ENCODE measurements at places on chromosomes 7 and 10. TPM values are rescaled to one million over a fixed set of nuclear protein-coding genes. Genes with fewer than 3 reads are reported as not detected.
A peak's percentile ranks its signal among the peaks of the same experiment; 100 is the strongest.

- no peaks in the 10 kb centered on the region for H3K36me3 ChIP-seq
- no peak for DNase-seq
- H3K4me1 ChIP-seq, result no peaks in the 10 kb centered on the region
- no peaks in the 10 kb centered on the region for H3K27me3 ChIP-seq
Observed at GRCh38 chr10:131014271-131014670, 297.2 kb downstream of the TCERG1L start.

The GPR158 gene
- not detected for total RNA-seq

DNA sequence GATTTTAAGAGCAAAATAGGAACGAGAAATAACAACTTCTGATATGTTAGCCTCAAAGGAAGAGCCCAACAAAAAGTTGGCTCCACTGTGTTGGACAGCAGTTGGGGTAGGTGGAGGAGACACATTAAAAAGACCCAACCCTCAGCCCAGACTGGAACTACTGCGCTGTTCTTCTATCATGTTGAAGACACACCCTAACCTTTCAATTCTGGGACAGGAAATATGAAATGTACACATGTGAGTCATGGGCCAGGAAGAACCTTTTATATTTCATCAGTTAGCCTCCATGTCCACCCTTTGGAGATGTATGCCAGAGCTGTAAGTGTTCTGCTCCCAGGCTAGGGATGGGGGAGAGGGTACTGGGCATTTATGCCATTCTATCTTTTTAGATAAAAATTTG is 22.1 kb downstream of the CLDN12 start:
- no peak overlapping the region for H3K27ac ChIP-seq
- H3K4me1 ChIP-seq, result no peaks in the 10 kb centered on the region
- no peaks in the 10 kb centered on the region for H3K36me3 ChIP-seq

The PNLIPRP1 gene
- total RNA-seq, result not detected

GRCh38 chr10:26475386-26475785 is 37.2 kb downstream of the APBB1IP start:
- H3K36me3 ChIP-seq, result no peaks in the 10 kb centered on the region
- no peak overlapping the region for H3K4me3 ChIP-seq

The IFIT1B gene
- not detected for total RNA-seq

DNA sequence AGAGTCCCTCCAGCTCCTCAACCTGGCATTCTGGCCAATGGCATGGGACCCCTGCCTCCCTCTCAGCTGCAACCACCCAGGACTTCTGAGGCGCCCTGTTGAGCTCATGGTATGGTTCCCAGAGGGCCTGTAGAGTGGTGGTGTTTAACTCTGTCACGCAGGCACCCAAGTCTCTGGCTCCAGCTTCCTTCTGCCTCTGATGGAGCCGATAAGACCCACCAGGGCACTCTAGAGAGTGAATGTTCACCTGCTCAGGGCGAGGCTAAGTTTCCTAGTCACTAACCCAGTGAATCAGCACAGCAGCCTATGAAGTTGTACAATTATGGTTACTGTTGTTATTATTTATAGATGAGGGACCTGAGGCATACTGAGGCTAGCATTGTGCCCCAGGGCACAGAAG is 120.4 kb downstream of the ZMIZ1 start:
- H3K27me3 ChIP-seq, result no peaks in the 10 kb centered on the region
- no peaks in the 10 kb centered on the region for H3K36me3 ChIP-seq
- peaks cover 18% of the 10 kb centered on the region for H3K4me1 ChIP-seq
- no peak for DNase-seq

DNA sequence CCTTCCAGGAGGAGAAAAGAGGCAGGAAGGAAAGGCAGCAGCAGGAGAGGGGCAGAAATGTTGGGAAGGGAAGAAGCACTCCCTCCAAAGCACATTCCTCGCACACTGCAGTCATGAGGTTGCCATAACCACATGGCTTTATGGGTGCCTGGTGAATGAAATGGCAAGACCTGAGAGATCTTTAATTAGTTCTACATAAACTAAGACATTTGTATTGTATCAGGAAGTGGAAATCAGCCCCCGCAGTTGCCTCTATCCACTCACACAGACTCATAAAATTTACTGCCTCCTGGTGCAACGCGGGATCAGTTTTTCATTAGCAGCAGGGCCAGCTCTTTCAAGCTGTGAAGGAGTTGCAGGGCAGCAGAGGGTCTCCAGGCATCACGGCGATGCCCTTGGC is 106.4 kb downstream of the COL13A1 start:
- no peak for DNase-seq
- no peak overlapping the region for H3K4me3 ChIP-seq
- H3K4me1 ChIP-seq, result peaks cover 5% of the 10 kb centered on the region
- H3K27me3 ChIP-seq, result no peaks in the 10 kb centered on the region

- no peaks in the 10 kb centered on the region for H3K27me3 ChIP-seq
- H3K36me3 ChIP-seq, result no peaks in the 10 kb centered on the region
- H3K27ac ChIP-seq, result no peak overlapping the region
- H3K4me3 ChIP-seq, result no peak overlapping the region
- H3K4me1 ChIP-seq, result no peaks in the 10 kb centered on the region
Observed at GRCh38 chr10:109430799-109431198, 492.5 kb downstream of the XPNPEP1 start.

- H3K4me3 ChIP-seq, result no peak overlapping the region
- no peak overlapping the region for H3K27ac ChIP-seq
- H3K36me3 ChIP-seq, result no peaks in the 10 kb centered on the region
Observed at GRCh38 chr10:21700474-21700873, 166.4 kb downstream of the MLLT10 start.

The ATP5F1C gene
- total RNA-seq, result 327 TPM

DNA sequence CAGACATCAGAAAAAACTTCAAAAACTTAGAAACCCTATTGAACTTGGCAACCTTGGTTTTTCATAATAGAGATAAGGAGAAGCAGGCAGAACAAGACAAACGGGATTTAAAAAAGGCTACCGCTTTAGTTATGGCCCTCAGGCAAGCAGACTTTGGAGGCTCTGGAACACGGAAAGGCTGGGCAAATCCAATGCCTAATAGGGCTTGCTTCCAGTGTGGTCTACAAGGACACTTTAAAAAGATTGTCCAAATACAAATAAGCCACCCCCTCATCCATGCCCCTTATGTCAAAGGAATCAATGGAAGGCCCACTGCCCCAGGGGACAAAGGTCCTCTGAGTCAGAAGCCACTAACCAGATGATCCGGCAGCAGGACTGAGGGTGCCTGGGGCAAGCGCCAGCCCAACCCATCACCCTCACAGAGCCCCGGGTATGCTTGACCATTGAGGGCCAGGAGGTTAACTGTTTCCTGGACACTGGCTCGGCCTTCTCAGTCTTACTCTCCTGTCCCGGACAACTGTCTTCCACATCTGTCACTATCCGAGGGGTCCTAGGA is 115.3 kb downstream of the NRCAM start:
- no peaks in the 10 kb centered on the region for H3K27me3 ChIP-seq
- H3K4me1 ChIP-seq, result no peaks in the 10 kb centered on the region
- no peak overlapping the region for H3K27ac ChIP-seq
- H3K36me3 ChIP-seq, result no peaks in the 10 kb centered on the region

The GPRIN2 gene
- total RNA-seq, result 3.5 TPM

The ANLN gene
- total RNA-seq, result 0.55 TPM

DNA sequence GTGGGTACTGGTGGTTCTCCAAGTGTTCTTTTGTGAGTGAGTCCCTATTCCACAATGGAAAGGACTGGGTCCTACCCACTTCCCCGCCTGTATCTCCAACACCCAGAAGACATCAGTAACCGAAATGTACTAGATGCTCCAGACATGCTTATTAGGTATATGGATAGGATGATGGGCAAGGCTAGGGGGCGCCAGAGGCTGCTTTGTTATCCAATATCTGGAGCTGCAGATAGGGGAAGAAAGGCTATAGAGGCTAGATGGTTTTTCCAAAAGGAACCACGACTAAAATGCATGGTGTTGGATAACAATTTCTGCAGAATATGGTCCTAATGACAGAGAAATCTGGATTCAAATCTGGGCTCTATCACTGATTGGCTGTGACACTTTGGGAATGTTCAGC is 56.2 kb upstream of the TM9SF3 start:
- peak; percentile 28 for DNase-seq
- H3K27me3 ChIP-seq, result no peaks in the 10 kb centered on the region
- H3K36me3 ChIP-seq, result no peaks in the 10 kb centered on the region
- H3K4me1 ChIP-seq, result no peaks in the 10 kb centered on the region
- no peak overlapping the region for H3K27ac ChIP-seq
- no peak overlapping the region for H3K4me3 ChIP-seq

GRCh38 chr7:112080441-112080840 is 125.8 kb downstream of the DOCK4 start:
- H3K4me1 ChIP-seq, result no peaks in the 10 kb centered on the region
- no peak overlapping the region for H3K27ac ChIP-seq
- H3K36me3 ChIP-seq, result no peaks in the 10 kb centered on the region
- DNase-seq, result no peak
- no peaks in the 10 kb centered on the region for H3K27me3 ChIP-seq

GRCh38 chr10:43071865-43072650 is 4.8 kb upstream of the RET start:
- no peak for DNase-seq
- H3K27me3 ChIP-seq, result no peaks in the 10 kb centered on the region
- H3K27ac ChIP-seq, result no peak overlapping the region
- H3K4me1 ChIP-seq, result no peaks in the 10 kb centered on the region
- no peaks in the 10 kb centered on the region for H3K36me3 ChIP-seq
- no peak overlapping the region for H3K4me3 ChIP-seq

DNA sequence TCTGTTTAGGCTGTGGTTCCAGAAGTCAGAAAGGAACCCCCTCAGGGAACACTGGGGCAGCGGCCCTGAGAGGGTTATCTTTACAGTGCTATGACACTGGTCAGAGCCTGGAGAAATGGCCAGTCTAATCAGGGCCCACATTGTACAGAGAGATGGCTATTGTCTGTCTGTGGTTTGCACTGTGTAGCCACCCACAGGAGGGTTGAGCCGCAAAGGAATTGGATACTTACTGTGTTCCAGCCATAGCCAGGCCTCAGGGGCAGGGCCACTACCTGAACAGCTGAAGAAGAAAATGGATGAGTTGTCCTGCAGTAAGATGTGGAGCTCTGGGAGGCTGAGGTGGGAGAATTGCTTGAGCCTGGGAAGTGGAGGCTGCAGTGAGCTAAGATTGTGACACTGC is 47.5 kb upstream of the PODXL start:
- no peak for DNase-seq
- no peaks in the 10 kb centered on the region for H3K27me3 ChIP-seq
- H3K4me3 ChIP-seq, result no peak overlapping the region

The SSBP1 gene
- 56.9 TPM for total RNA-seq

GRCh38 chr10:70856454-70856853 is 31.9 kb downstream of the PCBD1 start:
- H3K36me3 ChIP-seq, result no peaks in the 10 kb centered on the region
- H3K4me1 ChIP-seq, result no peaks in the 10 kb centered on the region
- H3K27me3 ChIP-seq, result no peaks in the 10 kb centered on the region
